ENCODE measurements at places on chromosomes 6 and 20. TPM values are rescaled to one million over a fixed set of nuclear protein-coding genes. Genes with fewer than 3 reads are reported as not detected.

DNA sequence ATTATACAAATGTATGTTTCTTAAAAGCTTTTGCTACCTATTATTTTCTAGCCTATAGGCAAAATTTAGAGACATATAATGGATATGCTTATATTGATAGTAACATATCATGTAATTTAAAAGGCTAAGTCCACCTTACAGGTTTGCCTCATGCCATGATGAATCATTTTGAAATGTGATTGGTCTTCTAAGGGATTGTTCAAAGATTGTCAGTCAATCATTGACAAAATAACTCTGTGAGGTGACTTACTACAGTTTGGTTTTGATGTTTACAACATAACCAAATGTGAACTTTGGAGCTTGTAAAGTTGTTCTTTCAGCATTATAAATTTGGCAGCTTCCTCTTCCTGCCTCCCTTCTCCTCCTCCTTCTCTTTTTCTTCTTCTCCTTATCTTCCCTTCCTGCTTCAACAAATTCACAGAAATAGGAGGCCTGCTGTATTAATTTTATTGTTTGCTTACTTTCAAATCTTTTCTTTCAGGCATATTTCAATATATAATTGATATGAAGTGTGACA, 39.7 kb upstream of the ZFP64 start:
- DNase-seq = no peak

DNA sequence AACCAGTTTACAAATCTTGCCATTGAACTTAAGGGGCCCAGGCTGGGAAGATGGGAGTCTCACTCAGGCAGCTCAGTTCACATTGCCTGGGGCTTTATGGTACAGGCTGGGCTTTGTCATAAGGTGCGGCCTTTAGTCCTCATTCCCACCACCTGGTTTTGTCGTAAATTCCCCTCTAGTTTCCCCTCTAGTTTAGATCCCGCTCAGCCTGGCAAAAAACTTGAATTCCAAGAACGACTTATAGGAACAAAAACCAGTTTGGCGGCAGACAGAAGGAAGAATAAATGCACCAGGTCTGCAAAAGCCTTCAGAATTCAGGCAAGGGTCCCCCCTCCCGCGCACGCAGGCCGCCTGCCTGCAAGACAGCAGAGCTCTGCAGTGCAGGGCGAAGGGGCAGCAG, 4.1 kb downstream of the BMP7 start:
- DNase-seq = no peak

- DNase-seq = no peak
Observed at GRCh38 chr6:2957696-2958330, 13.6 kb downstream of the SERPINB6 start.

DNA sequence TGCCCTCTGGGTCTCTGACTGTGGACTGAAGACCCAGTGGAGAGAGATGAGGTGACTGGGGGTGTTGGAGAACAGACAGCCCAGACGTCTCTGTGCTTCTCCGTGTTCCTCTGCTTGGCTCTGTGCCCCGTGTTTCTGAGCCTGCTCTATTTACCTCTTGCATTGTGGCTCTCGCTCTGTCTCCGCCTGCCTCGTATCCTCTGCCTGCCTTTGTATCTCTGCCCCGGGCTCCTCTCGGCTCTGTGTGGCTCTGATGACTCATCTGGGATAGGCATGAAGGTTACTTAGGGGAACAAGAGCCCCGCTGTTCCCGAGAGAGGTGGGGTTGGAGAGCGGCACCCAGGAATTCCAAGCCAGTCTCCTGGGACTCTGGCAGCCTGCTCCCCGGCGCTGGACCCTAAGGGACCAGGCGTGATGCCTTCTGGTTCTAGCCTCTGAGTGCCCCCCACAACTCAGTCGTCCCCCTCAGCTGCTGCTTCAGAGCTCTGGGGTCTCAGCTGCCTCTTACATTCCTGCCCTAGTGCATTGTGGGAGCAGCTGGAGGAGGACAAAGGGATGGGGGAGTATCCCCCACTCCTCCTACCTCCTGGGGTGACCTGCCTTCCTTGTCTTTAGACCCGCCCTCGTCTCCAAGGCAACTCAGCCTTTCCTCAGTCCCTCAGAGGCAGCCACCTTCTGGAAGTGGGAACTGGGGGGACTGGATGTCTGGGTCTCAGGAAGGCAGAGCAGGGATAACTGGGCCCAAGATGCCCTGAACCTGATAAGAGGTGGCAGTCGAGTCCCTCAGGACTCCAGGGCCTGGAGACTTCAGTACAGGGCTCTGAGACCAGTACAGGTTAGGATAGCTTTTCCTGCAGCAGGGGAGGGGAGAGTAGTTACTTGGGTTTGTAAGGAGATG, 1.9 kb downstream of the DDR1 start:
- peak; percentile 50 for DNase-seq

- DNase-seq = no peak
Observed at GRCh38 chr6:15936503-15936902, 192.4 kb upstream of the MYLIP start.

DNA sequence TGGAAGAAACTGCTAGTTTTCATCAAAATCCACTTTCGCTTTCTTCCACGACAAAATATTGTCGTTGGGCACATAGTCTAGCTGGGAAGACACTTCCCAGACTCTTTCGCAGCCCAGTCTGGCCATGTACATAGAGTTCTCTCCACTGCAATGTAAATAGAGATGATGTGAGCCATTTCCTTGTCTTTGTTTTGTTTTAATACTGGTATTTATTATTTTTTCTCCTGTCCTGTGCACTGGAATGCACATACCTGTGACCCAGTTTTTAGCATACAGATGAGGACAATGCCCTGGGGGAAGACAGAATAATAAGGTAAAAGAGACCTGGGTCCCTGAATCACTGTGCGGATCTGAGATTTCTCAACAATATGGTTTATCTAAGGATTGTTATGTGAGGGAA, 149.5 kb upstream of the BMP5 start:
- DNase-seq = no peak

- no peak for DNase-seq
Observed at GRCh38 chr6:43173591-43174262, 2.7 kb downstream of the SRF start.

GRCh38 chr20:24160563-24161281, 172.1 kb upstream of the GGTLC1 start:
- DNase-seq = peak; percentile 31

GRCh38 chr6:19204445-19204844, 632.7 kb upstream of the ID4 start:
- DNase-seq = no peak

DNA sequence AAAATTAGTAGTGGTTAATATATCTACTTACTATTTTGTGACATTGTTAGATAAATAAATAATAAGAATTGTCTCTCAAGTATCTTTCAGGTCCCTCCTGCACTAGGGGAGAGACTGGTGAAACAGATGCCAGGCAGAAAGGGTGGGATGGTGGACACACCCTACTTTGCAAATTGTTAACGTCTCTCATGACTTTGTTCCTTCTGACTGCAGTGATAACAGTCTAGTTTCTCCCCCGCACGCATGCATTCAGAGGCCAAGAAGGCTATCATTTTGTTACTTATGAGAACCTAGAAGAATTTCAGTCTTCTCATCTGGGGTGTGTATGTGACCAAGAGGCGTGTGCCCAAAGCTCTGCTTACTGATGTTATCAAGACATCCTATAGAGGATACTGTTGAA, 152.3 kb downstream of the EDN1 start:
- no peak for DNase-seq

DNA sequence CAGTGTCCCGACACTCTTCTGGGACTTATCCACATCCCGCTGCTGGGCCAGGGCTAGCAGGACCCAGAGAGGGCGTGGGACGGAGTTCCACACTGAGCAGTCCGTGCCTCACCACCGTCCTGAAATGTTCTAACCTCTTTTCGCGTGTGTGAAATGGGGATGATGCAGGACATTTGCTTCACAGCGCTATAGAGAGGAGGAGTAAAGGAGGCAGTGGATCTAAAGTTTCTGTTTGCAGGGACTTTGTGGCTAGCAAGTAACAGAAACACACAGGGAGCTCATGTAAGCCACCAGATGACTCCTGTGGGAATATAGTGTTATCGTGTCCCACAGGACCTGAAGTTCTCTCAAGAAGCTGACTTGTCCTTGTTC, 634 bp downstream of the ITPA start:
- no peak for DNase-seq

DNA sequence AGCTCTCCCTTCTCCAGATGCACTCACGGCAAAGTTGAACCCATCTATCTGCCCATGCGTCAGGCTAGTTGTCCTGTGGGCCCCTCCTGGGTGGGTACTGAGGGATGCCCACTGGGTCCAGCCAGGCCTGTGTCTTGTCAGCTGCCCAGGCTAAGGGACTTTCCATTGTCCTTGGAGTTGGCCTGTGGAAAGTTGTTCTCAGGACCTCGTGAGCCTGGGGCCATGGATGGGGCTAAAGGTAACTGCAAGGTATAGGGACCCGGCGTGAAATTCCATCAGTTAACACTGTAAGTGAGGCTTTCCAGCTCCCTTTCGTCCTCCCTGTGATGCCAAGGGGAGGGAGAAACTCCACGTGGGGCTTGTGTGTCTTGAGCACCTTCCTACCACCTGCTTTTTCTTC, 126.5 kb downstream of the CEBPB start:
- no peak for DNase-seq

DNA sequence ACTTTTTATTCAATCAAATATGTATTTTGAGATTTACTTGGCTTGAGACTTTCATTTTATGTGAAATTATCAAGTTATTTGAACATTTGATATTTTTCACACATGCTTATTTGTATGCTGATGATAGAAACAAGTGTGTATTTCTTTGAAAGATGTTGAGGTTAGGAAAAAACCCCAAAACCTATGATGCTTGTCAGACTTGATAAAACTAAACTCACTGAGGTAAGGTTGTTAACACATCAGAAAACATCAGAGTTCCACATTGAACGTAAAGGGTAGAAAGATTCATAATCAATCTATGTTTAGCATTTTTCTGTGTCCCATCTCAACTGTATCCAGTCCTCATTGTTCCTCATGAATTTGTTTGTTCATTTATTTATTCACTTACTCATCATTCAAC, 12.2 kb downstream of the SF3B5 start:
- no peak for DNase-seq

DNA sequence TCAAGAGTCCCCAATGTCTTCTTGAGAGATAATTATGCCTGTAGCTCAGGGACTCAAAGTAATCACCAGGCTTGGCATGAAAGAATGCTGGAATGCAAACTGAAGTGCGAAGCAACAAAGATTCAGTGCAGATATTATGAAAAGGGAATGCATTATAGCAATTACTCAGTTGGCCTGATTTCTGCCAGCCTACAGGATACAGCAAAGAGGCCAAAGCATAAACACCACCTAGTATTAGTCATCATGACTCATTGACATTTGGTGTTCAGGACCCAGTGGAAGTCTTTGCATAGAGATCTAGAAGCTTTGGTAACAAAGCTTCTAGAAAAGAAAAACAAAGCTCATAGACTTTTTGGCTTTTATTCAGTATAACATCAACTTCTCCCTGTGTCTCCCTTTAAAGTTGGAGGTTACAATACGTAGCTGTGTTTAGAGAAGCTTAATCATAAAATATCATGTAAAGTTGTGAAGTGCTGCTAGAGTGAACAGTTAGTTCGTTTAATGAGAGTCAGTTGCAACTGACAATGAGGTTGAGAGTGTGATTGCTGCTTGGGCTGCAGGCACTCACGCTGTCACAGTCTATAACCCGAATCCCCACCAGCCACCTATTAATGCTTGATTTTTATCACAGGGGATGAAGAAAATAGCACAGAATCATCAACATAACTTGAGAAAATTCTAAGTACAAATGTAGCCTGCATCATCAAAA, 932.7 kb downstream of the TFAP2A start:
- no peak for DNase-seq

GRCh38 chr6:158286413-158286812, 25.9 kb upstream of the TULP4 start:
- no peak for DNase-seq

DNA sequence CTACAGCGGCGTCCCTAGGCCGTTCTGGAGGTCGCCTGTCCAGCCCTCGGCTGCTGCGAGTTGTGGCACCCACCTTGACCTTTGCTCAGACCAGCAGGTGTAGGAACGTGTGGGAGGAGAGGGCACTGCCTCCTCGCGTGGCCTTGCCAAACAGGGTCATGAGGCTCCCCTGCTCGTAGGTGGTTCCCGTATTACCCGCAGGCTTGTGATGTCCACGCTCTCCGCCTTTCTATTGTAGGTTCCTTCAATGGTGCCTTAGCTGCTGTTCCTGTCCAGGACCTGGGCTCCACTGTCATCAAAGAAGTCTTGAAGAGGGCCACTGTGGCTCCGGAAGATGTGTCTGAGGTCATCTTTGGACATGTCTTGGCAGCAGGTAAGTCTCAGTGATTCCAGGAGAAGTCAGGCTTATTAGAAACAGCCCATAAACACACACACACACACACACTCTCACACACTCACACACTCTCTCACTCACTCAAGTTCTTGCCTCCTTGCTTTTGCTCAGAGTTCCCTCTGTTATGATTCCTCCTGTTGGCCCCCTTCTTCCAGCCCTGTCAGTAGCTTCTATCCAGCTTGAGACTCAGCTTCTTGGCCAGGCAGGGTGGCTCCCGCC, 942 bp downstream of the ACAT2 start:
- DNase-seq = no peak

GRCh38 chr6:45445749-45446549, 68.2 kb upstream of the SUPT3H start:
- no peak for DNase-seq

DNA sequence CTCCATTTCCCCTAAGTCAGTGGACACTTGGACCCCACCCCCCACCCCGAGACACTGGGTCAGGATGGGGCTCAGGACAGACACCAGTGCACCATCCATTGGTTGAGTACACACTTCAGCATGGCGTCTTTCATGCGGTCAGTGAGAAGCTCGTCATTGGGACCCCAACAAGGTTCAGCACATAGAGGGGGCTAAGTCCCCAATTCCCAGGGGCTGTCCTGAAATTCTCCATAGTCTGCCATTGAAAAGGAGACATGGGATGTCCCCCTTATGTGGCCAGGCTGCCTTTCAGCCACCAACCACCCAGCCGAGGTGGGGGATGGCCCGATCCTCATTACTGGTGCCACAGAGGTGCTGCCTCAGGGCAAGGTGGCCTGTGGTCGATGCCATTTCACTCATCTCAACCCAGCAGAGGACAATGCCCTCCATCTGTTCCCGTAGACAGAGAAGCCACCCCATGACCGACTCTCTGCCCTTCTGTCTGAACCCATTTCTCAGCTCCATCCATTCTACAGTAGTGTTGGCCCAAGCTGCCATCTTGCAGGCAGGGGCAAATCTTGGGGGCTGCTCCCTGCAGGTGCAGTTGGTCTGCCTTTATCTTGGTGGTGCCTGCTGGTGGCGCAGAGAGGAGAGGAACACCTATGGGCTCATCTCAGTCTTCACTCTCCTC, 37.4 kb downstream of the PRR18 start:
- no peak for DNase-seq

The APOM gene
- polyA plus RNA-seq = 128 TPM

The HDGFL1 gene
- polyA plus RNA-seq = not detected

The C20orf144 gene
- polyA plus RNA-seq = 0.22 TPM

The TCF15 gene
- polyA plus RNA-seq = 1.8 TPM

The IL17A gene
- polyA plus RNA-seq = not detected

The ENPP5 gene
- 21.3 TPM for polyA plus RNA-seq

The MAFB gene
- polyA plus RNA-seq = 133 TPM
